ENCODE measurements at places on chromosomes 12 and 14.

DNA sequence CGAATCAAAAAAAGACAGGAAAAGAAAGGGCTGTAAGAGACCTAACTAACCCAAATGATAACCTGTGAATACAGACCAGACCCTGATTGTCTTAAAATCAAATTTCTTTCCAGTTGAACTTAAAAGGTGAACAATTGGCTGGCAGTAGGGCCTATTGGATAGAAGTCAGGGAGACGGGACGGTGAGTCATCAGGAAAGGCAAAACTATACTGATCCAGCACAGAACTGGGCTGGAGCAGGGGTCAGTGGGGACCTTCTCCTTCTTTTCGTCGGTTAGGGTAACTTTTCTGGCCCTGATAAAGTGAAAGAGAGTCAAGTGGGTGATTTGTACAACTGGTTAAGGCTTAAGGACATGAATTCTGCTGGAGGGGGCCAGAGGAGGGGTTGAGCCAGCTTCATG is 84.9 kb upstream of the OTX2 start:
- no peak for DNase-seq

- no peak for DNase-seq
These were observed 16.0 kb upstream of the FBLN5 start for GRCh38 chr14:91963465-91963864.

DNA sequence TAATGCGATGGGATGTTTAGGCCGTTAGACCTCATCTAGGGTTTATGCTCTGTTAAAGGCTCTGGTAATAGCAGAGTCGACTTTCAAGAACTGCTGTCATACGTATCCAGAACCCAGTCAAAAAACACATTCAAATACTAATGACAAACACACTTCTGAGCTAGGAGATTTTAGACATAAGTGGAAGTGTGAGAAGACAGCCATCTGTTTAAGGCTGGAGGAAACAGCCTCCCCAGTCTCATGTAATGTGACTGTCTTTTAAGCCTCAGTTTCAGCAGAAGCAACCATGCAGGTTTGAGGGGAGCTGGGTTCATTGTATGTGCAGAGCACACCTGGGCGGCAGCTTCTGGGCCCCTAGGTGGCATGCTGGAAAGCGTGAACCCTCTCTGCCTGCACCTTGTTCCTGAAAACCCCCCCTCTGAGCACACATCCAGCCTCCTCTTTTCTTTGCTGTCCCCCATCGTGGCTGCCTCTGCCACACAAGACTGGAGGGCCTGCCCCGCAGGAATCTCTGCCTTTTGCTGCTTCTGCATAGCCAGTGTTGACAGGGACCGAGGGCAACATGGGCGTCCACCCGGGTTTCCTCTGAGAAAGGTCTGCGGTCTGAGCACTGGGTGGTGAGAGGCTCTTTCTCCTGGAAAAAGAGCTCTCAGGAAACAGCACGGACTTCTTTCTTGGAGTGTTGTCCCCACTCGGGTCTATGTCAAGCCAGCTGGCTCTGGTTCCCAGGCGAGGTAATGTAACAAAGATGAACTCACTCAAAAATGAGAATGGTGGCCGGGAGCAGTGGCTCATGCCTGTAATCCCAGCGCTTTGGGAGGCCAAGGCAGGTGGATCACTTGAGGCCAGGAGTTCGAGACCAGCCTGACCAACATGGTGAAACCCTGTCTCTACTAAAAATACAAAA is 11.6 kb downstream of the WNT5B start:
- no peak for DNase-seq

- no peak for DNase-seq
These were observed 391.1 kb downstream of the PAWR start for GRCh38 chr12:79299447-79300198.
